ENCODE measurements at places on chromosomes 1 and 21.

DNA sequence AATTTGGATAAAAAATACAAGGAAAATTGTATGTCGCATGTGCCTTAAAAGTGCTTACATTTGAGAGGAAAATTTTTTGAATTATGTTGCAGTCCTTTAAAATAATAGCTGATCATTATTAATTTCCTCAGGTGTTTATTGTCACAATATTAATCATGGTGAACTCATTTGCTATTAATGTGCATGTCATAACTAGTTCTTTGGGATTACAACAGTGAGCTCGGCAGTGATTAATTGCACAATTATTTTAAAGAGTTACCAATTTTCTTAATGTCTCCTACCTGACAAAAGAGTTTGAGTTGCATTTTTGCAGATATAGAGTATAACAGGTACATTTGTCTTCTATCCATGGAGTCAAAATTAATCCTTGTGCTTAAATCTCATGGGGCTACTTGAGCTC, 854.3 kb downstream of the BRINP3 start:
- no peak for DNase-seq

DNA sequence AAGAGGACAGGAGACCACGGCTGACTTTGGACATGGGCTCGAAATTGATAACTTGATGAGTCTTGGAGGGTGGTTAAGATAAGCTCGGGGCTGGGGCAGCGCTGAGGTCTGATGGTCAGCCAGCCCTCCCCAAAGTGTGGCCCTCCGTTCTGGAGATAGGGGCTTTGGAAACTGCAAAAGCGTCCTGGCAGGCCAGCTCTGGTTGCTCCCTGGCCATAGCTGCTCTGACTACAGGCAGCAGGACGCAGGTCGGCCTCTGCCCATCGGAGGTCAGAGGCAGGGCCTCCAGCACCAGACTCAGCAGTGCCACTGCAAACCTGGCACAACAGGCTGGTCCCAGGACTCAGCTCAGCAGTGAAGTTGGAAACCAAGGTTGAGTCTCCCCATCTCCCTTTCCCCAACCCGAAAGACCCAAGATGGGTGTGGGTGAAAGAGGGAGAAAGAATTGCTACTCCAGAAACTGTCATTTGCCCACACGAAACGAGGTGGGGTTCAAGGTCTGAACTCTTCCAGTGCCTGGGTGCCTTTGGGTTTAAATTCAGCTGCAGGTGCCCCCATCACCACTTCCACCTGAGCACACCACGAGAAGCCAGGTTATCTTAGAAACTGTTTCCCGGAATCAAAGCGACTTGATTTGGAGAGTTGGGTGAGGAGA, 4.8 kb downstream of the SIM2 start:
- DNase-seq, result no peak

- DNase-seq, result no peak
Measured at GRCh38 chr1:178692564-178693327, 32.3 kb upstream of the RALGPS2 start.

- peak; percentile 11 for DNase-seq
Measured at GRCh38 chr1:220803401-220804201, 16.9 kb downstream of the MTARC1 start.

DNA sequence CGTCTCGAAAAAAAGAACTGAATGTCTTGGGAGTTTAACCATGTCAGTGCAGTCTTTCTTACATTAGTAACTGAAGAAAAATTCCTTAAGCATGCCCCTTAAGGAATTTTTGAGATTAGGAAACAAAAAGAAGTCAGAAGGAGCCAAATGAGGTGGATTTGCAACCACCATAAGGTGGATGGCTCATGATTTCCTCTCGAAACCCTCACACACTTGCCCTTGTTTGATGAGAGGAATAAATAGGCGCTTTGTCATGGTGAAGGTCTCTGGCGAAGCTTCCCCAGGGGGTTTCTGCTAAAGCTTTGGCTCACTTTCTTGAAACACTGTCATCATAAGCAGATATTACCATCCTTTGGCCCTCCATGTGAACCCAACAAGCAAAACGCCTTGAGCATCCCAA, 68.2 kb downstream of the POFUT2 start:
- no peak for DNase-seq

DNA sequence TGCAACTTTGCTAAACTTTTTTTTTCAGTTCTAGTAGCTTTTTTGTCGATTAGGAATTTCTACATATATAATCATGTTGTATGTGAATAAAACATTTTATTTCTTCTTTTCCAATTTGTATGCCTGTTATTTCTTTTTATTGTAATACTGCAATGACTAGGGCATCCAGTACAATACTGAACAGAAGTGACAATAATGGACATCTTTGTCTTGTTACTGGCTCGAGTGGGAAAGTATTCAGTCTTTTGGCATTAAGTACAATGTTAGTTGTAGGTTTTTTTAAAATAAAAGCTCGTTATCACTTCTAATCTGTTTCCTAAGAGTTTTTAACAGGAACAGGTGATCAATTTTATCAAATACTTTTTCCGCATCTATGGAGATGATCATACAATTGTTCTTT, 9.8 kb downstream of the STPG1 start:
- no peak for DNase-seq

- DNase-seq, result no peak
Measured at GRCh38 chr1:236066828-236067386, 2.0 kb upstream of the NID1 start.

DNA sequence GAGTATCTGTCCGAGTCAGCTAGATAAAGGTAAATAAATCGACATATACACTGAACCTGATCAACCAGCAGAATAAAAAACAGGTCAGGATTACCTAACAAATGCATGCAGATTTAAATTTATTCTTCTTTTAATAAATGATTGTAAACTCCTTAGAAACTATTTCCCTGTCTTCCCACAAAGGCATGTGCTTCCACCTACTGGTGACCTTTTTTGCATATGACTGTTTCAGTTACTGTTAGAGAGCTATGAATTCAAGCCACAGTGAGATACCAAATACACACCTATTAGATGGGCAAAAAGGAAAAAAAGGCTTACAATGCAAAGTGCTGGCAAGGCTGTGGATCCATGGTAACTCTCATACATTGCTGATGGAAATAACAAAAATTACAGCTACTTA, 957.4 kb upstream of the NCAM2 start:
- no peak for DNase-seq

DNA sequence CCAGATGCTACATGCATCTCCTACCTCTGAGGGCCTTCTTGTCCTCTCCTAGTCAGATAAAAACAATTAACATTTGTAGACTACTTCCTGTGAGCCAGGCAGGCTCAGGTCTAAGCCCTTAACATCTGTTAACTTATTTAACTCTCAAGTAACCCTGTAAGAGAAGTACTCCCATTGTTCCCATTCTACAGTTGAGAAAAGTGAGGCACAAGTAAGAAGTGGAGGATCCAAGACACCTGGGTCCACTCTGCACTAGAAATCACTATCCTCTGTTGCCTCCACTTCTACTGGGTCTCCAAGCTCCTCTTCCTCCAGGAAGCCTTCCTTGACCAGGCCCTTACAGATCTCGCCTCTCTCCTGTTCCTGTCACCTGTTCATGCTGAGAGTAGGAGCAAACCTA, 9.7 kb downstream of the C1orf216 start:
- no peak for DNase-seq

- DNase-seq, result no peak
Measured at GRCh38 chr1:59143811-59144210, 153.1 kb upstream of the FGGY start.

DNA sequence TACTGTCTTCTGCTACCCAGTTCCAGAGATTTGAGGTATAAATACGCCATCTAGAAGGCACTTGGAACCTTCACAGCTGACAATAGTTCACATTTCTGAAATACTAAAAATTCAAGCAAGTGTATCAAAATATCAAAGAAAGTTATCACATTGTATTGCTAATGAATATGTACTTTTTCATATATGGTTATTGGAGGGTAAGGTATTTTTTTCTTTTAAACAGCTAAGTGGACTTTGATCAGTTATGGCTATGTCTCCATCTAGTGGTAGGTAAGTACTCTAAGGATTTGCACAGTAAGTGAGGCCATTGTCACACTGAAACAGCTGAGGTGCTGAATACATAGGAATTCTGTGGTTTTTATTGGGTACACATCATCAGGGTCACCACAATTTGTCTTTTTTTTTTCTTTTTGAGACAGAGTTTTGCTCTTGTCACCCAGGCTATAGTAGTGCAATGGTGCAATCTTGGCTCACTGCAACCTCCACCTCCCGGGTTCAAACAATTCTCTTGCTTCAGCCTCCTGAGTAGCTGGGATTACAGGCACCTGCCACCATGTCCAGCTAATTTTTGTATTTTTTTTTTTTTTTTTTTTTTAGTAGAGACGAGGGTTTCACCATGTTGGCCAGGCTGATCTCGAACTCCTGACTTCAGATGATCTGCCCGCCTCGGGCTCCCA, 49.1 kb upstream of the CR2 start:
- DNase-seq, result no peak

DNA sequence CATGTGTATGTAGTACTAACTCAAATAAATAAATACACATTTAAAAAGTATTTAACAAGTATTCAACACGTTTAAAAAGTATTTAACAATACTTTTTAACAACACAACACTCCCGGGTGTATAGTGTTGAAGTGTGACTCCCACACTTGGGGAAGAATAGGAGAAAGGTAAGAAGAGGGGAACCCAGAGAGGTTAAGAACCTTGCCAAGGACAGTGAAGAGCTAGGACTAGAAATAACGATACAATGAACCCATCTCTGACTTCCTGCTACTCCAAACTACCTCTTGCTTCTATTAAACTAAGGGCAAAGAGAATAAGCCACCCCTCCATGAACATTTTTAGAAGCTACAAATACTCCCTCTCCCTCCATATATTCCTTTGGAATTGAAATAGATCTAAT, 1.7 kb upstream of the GFI1 start:
- DNase-seq, result no peak

GRCh38 chr21:15212206-15212605, 147.4 kb upstream of the NRIP1 start:
- no peak for DNase-seq

GRCh38 chr1:111648806-111649205, 29.2 kb downstream of the RAP1A start:
- DNase-seq, result no peak

DNA sequence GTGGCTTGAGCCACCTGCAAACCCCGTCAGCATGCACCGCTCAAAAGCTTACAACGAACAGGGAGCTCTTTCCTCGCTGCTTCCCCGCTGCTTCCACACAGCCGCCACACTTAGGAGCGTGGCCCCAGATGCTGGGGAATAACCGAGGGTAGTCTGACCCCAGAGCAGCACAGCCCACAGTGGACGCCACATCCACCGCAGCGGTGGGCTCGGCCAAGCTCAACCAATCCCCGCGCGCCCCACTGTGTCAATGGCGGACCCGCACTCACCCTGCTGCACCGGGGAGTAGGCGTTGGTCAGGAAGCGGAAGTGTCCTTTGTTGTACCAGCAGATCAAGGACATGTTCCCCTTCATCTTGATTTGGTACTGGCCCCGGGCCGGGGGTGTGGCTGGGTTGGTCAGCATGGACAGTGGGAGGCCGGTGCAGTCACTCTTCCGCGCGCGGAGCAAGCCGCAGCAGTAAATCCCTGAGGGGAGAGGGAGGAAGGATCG, 93.5 kb downstream of the PGBD5 start:
- no peak for DNase-seq

DNA sequence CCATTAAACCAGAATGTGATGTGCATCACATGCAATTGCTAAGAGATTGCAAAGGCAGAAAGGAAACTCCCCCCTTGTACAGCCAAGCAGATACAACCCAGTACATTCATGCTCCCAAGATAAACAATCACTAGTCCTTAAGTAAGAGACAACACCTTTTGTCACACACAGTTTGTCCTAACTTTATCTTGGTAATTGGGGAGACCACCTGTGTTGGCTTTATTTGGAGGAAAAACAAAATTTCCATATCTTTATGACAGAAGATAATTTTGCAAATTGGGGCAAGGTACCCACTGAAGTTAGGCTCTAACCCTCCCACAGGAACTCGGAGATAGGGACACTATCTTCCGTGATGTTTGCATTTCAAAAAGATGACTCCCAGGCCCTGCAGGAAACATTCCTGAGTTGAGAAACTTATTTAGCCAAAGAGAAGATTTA, 175.0 kb upstream of the TNR start:
- DNase-seq, result no peak

DNA sequence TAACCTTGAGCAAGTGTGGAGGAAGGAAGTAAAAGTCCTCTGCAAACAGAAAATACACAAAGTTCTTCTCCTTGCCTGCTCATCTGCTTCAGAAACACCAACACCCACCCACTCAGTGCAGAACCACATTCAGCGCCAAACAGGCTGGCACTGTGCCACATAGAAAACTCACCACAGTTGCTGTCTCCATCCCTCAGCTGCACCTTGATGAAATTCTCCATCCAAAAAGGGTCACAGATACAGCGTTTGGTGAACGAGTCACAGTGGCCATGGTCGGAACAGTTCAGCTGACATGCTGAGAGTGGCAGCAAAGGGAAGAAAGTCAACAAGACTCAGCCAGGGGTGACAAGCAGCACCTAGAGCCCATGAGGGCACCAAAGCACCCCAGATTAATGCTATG, 114.5 kb downstream of the KIAA0319L start:
- DNase-seq, result no peak

- no peak for DNase-seq
Measured at GRCh38 chr1:43776043-43776761, 68.9 kb downstream of the ST3GAL3 start.

GRCh38 chr21:42988236-42988965, 14.0 kb downstream of the PKNOX1 start:
- DNase-seq, result no peak

Data from cerebellar nuclear complex (tissue), 1 donor.